Stomach (tissue), 19 donors: ENCODE measurements at places on chromosomes 11 and 22. TPM values are rescaled to one million over a fixed set of nuclear protein-coding genes. Genes with fewer than 3 reads are reported as not detected.

GRCh38 chr22:24583221-24584165, 9.4 kb downstream of the LRRC75B start:
- no peaks in the 10 kb centered on the region for H3K27me3 ChIP-seq
- H3K4me3 ChIP-seq = peak overlapping the region; percentile 26
- peak; percentile 80 for DNase-seq
- peaks cover 66% of the 10 kb centered on the region for H3K4me1 ChIP-seq

DNA sequence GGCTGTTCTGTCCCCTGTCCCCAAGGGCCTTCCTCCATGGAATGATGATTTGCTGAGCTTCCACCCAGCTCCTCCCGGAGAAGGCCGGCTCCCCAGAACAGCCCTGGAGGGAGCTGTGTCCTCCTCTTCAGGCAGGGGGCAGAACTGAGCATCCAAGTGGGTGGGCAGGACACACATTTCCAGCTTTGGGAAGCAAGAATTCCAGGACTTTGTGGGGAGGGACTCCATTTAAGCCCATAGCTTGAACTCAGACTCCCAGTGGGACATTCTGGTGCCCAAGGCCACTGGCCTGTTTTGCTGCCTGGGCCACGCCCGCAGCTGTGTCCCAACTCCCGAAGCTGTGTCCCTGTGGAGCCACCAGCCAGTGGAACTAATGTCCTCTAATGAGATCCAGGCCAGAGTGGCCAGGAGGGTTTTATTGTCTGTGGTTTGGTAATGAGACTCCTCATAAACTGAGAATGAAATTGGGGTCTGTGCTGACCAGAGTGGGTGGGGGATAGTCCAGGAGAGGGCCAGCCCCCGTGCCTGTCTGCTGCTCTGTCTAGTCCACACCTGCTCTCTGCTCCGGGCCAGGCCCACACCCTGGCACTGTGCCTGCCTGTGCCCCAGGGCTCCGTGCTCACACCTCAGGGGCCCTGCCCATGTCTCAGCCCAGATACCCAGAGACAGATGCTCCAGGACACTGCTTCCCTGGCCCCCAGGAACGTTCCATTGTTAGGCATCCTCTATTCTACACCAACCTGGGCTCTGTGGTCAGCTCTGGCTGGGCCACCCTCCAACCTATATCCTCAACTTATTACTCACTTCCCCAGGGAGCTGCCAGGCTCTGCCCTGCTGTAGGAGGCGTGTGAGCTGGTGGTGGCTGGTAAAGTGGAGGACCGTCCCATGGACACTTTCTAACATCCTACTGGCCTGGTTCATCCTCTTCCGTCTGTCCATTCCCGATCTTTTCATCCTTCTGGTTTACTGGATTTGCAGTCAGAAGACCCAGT, 7.6 kb downstream of the NECTIN1 start:
- no peaks in the 10 kb centered on the region for H3K27me3 ChIP-seq
- H3K4me3 ChIP-seq = no peak overlapping the region
- H3K27ac ChIP-seq = no peak overlapping the region
- H3K36me3 ChIP-seq = no peaks in the 10 kb centered on the region
- peak; percentile 58 for DNase-seq

DNA sequence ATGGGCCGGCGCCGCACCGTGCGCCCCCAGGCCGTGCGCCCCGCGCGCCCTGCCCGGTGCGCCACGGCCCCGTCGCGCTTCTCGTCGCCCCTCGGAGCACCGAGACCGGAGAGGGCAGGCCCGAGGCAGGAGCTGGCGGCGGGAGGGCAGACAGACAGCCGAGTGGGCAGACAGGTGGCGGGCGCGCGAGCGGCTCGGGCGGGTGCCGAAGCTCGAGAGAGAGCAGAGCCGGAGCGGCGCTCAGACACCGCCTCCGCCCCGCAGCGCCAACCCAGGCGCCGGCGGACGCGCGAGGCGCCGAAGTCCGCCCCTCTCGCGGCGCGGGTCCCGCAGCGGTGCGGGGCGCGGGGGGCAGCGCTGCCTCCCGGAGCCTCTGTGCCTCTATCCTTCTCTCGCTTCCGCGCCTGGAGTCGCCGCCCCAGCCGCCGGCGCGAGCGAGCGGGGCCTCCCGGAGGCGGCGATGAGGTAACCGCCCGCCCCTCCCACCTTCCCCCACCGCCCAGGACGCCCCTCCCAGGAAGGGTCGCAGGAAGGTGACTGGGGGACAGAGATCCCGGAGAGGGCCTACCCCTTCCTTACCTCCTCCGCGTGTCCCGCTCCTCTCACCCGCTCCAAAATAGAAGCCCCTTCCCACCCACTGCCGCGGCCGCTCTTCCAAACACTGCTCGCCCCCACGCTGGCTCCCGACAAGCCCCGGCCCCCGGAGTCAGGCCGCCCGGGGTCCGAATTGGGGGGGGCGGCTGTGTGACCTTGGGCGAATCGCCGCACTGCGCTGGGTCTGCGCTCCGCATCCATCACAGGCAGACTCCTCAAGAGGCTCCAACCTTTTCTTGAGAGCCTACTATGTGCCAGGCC, at the start of gene RASL10A:
Gene RASL10A, minus strand, starts transcription at position 412 of the 855 bp plus-strand sequence. CDS start 451 bp downstream, outside the sequence.
- H3K27ac ChIP-seq = no peak within 1 kb of the TSS
- H3K4me1 ChIP-seq = peaks cover 50% of the 10 kb centered on the region
- peaks cover 15% of the 10 kb centered on the region for H3K27me3 ChIP-seq
- no peaks in the 10 kb centered on the region for H3K36me3 ChIP-seq

DNA sequence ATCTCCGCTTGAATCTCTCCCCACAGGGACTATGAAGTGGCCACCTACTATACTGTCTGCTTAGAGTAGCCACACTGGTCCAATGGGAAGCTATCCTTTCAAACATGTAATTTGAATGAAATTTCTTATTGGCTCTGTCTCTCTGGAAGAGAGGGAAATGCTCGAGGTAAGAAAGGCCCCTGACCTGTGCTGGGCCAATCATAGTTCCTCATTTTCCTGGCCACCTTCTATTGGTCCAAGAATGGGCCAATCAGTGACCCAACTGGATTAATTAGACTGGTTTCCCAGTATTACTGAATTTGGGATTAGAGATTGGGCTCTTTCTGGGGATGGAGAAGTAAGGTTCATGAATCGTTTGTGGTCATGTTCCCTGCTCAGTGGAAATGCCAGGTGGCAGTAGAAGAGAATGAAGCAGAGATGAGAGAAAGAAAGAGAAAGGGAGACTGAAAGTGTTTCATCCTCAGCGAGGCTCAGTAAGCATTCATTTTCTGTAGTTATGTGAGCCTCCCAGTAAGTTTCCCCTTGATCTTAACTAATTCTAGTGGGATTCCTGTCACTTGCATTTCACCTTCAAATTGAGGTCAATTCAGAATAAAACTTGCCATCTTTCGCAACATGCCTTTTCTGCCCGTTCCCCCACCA, 8.4 kb upstream of the MMP20 start:
- no peaks in the 10 kb centered on the region for H3K36me3 ChIP-seq
- no peak overlapping the region for H3K27ac ChIP-seq
- DNase-seq = no peak
- no peaks in the 10 kb centered on the region for H3K4me1 ChIP-seq
- no peaks in the 10 kb centered on the region for H3K27me3 ChIP-seq

- DNase-seq = peak; percentile 85
- H3K36me3 ChIP-seq = no peaks in the 10 kb centered on the region
- H3K27ac ChIP-seq = peak overlapping the region; percentile 93
- peaks cover 77% of the 10 kb centered on the region for H3K4me1 ChIP-seq
These were observed 40.2 kb downstream of the DIXDC1 start for GRCh38 chr11:111977146-111978027.

DNA sequence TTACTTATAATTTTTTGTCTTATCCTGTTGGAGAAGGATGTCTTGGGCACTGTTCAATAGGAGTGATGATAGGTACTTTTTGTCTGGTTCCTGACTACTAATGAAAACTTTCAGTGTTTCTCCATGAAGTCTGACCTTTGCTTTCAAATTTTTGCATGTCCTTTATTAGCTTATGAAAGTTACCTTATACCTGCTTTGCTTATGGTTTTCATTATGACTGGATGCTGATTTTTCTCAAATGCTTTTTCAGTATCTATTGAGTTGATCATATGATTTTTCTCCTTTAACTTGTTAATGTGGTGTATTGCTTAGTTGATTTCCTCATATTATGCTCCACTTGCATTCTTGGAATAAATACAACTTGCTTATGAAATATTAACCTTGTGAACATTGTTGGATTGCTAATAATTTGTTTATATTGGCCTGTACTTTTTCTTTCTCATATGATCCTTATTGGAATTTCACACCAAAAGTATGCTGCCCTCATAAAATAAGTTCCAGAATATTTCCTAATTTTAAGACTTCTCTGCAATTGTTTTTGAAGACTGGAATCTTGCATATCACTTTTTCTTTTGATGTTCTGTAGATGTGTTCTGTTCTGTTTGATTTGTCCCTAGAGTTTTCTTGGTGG, 85.0 kb upstream of the SC5D start:
- H3K27ac ChIP-seq = no peak overlapping the region
- H3K4me3 ChIP-seq = no peak overlapping the region
- no peaks in the 10 kb centered on the region for H3K36me3 ChIP-seq
- DNase-seq = no peak

GRCh38 chr22:30459181-30460052, 12.4 kb downstream of the SEC14L3 start:
- DNase-seq = peak; percentile 67
- no peaks in the 10 kb centered on the region for H3K4me1 ChIP-seq
- H3K4me3 ChIP-seq = no peak overlapping the region
- H3K27ac ChIP-seq = no peak overlapping the region
- H3K36me3 ChIP-seq = no peaks in the 10 kb centered on the region
- H3K27me3 ChIP-seq = no peaks in the 10 kb centered on the region

- peak overlapping the region; percentile 97 for H3K4me3 ChIP-seq
- peaks cover 14% of the 10 kb centered on the region for H3K36me3 ChIP-seq
- no peaks in the 10 kb centered on the region for H3K27me3 ChIP-seq
- peaks cover 56% of the 10 kb centered on the region for H3K4me1 ChIP-seq
These were observed 512 bp downstream of the TOLLIP start for GRCh38 chr11:1308743-1309497.

DNA sequence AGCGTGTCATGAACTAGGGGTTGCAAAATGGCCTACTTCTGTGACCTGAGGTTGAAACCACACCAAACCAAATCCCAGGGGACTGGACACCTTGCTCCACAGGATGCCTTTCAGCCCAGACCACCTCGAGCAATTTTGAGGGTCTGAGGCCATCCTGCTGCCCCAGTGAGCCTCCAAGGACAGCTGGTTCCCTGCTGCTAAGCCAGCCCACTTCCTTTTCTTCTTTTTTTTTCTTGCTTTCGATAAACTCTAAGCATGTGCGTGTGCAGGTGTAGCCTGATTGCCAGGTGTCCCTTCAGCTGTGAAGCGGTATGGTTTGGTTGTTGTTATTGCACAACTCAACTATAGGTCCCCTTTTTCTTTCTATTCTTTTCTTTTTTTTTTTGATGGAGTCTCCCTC, 2.7 kb downstream of the CRYBB1 start:
- H3K27ac ChIP-seq = no peak overlapping the region
- H3K4me1 ChIP-seq = peaks cover 5% of the 10 kb centered on the region
- DNase-seq = no peak
- no peaks in the 10 kb centered on the region for H3K36me3 ChIP-seq
- no peak overlapping the region for H3K4me3 ChIP-seq
- H3K27me3 ChIP-seq = no peaks in the 10 kb centered on the region

The OR51B4 gene
- total RNA-seq = not detected
